ENCODE measurements at places on chromosomes 11 and 22. TPM values are rescaled to one million over a fixed set of nuclear protein-coding genes. Genes with fewer than 3 reads are reported as not detected.

The SDHAF2 gene
- total RNA-seq: 37.6 TPM

The MPEG1 gene
- total RNA-seq: not detected

The MTMR3 gene
- total RNA-seq: 25.8 TPM

The GAL gene
- total RNA-seq: 80.9 TPM

The OR4C45 gene
- total RNA-seq: not detected

The KRTAP5-8 gene
- total RNA-seq: not detected

The INS gene
- not detected for total RNA-seq

The METTL15 gene
- total RNA-seq: 19.8 TPM

The RFPL1 gene
- total RNA-seq: not detected

The SCGB1D2 gene
- not detected for total RNA-seq

The SMDT1 gene
- 4.9 TPM for total RNA-seq

DNA sequence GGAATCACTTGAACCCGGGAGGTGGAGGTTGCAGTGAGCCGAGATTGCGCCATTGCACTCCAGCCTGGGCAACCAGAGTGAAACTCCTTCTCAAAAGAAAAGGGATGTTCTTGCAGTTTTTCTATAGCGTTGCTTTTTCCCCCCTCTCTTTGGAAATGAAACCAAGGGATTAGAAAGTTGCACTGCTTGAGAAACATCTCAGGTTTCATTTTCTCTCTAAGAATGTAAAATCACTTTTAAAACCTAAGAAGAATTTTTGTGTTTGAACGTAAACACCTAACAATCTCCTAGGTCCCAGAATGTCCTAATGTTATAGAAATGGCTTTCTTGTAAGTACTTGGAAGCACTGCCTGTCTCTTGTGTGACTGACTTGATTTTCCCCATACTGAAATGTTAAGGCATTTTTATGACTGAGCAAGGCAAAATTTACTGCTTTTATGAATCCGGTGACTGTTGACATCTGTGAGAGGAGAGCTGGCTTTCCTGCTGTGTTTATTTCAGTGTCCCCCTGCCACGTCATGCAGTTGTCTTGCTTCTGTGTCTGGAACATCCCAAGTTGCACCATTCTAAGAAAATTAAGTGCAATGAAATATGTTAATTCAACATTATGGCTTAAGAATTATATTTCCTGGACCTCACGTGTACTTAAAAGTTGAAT, 37.7 kb downstream of the NF2 start:
- H3K27me3 ChIP-seq: no peaks in the 10 kb centered on the region
- H3K4me1 ChIP-seq: peaks cover 4% of the 10 kb centered on the region
- peak overlapping the region; percentile 23 for H3K27ac ChIP-seq
- no peak for DNase-seq

DNA sequence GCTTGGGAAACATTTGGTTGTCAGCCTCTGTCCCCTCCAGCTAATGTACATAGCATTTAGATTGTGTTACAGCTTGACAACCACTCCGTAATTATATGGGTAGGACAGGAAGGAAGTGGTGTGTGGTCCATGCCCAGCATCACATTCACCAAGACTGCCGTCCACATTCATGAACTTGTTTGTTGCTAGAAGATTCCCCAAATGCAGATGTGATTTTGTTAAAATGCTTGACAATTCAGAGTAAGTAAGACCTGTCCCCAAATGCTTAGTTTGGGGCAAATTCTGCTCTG, 1482.7 kb downstream of the TBC1D22A start:
- no peak for DNase-seq
- H3K27ac ChIP-seq: no peak overlapping the region
- no peaks in the 10 kb centered on the region for H3K36me3 ChIP-seq
- H3K4me1 ChIP-seq: no peaks in the 10 kb centered on the region

GRCh38 chr22:43060183-43060582, 29.0 kb downstream of the TTLL1 start:
- H3K27ac ChIP-seq: no peak overlapping the region
- H3K27me3 ChIP-seq: no peaks in the 10 kb centered on the region
- H3K36me3 ChIP-seq: no peaks in the 10 kb centered on the region

GRCh38 chr22:35752006-35752862, 34.6 kb downstream of the APOL5 start:
- no peak overlapping the region for H3K4me3 ChIP-seq
- peak overlapping the region; percentile 68 for H3K27ac ChIP-seq
- no peaks in the 10 kb centered on the region for H3K27me3 ChIP-seq
- peak; percentile 30 for DNase-seq

GRCh38 chr11:4684631-4685285, 12.9 kb downstream of the OR51E2 start:
- no peak overlapping the region for H3K4me3 ChIP-seq
- no peaks in the 10 kb centered on the region for H3K27me3 ChIP-seq
- DNase-seq: no peak
- no peak overlapping the region for H3K27ac ChIP-seq
- H3K36me3 ChIP-seq: no peaks in the 10 kb centered on the region
- no peaks in the 10 kb centered on the region for H3K4me1 ChIP-seq

DNA sequence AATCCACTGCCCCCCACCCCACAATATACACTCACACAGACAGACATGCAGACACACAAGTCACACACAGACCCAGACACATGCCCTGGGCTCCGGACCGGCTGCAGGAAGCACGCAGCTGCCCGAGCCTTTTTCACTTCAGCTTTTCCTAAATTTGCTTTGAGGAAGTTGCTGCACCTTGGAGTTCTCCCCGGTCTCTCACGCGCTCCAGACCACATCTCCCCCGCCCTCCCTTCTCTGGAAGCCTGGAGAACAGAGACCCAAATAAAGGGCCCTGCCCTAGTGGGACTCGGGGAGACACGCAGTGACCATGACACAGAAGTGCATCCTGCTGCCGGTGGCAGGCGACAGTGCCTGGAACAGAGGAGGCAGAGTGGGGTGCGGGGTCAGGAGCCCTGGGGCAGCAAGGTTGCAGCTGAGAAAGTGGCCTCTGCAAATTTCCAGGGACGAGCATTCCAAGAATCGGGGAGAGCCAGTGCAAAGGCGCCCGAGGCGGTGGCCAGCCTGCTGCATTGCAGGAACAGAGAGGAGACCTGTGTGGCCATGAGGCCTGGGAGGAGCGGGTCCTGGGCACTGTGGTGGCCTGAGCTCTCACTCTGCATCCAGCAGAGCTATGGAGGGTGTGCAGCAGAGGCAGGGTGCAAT, 19.1 kb downstream of the RPL3 start:
- H3K36me3 ChIP-seq: no peaks in the 10 kb centered on the region
- DNase-seq: peak; percentile 60
- 0 out of 2 replicates have a peak overlapping the region, but pooled peaks have one; percentile 48 for H3K27ac ChIP-seq
- no peak overlapping the region for H3K4me3 ChIP-seq
- H3K4me1 ChIP-seq: peaks cover 18% of the 10 kb centered on the region
- no peaks in the 10 kb centered on the region for H3K27me3 ChIP-seq

- DNase-seq: no peak
- H3K4me3 ChIP-seq: no peak overlapping the region
- H3K27me3 ChIP-seq: peaks cover 79% of the 10 kb centered on the region
- H3K36me3 ChIP-seq: no peaks in the 10 kb centered on the region
Measured at GRCh38 chr22:38460426-38460840, 5.4 kb upstream of the KCNJ4 start.

DNA sequence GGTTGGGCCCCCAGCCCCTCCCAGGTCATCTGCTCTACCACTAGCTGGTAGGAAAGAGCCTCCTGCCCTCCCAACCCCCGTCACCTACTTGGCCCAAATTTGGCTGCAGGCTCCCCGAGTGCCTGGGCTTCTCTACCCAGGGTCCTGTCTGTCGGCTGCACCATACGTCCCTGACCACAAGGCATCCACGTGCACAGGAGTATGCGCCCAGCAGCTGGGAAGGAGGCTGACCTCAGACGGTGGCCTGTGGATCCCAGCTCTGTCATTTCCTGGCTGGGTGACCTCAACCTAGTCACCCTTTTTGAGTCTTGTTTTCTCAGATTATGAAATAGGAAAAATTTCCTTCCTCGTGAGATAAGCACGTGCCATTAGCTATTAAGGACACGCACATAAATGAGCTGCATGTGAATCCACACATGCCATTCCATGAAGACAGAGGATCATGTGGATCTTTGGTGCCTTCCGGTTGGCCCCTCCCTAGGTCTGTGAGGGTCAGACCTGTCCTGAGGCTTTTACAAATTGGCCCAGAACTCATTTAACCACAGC, 13.7 kb downstream of the CYB561A3 start:
- no peak overlapping the region for H3K27ac ChIP-seq
- peak; percentile 17 for DNase-seq
- no peaks in the 10 kb centered on the region for H3K36me3 ChIP-seq
- H3K27me3 ChIP-seq: no peaks in the 10 kb centered on the region
- H3K4me3 ChIP-seq: no peak overlapping the region

GRCh38 chr11:69834811-69835800, 15.9 kb upstream of the FGF3 start:
- peaks cover 20% of the 10 kb centered on the region for H3K4me1 ChIP-seq
- H3K27ac ChIP-seq: no peak overlapping the region
- H3K36me3 ChIP-seq: no peaks in the 10 kb centered on the region
- DNase-seq: peak; percentile 65

- H3K27ac ChIP-seq: no peak overlapping the region
- H3K27me3 ChIP-seq: no peaks in the 10 kb centered on the region
- no peaks in the 10 kb centered on the region for H3K4me1 ChIP-seq
- no peaks in the 10 kb centered on the region for H3K36me3 ChIP-seq
- no peak overlapping the region for H3K4me3 ChIP-seq
Measured at GRCh38 chr11:27403195-27403594, 40.2 kb upstream of the CCDC34 start.

- H3K4me1 ChIP-seq: peaks cover 14% of the 10 kb centered on the region
- no peak overlapping the region for H3K4me3 ChIP-seq
- no peak overlapping the region for H3K27ac ChIP-seq
- peak; percentile 96 for DNase-seq
Measured at GRCh38 chr22:35154937-35155387, 89.0 kb downstream of the ISX start.

GRCh38 chr22:25697181-25697664, 44.8 kb upstream of the MYO18B start:
- no peaks in the 10 kb centered on the region for H3K36me3 ChIP-seq
- H3K27me3 ChIP-seq: no peaks in the 10 kb centered on the region
- no peak overlapping the region for H3K4me3 ChIP-seq
- no peak for DNase-seq

DNA sequence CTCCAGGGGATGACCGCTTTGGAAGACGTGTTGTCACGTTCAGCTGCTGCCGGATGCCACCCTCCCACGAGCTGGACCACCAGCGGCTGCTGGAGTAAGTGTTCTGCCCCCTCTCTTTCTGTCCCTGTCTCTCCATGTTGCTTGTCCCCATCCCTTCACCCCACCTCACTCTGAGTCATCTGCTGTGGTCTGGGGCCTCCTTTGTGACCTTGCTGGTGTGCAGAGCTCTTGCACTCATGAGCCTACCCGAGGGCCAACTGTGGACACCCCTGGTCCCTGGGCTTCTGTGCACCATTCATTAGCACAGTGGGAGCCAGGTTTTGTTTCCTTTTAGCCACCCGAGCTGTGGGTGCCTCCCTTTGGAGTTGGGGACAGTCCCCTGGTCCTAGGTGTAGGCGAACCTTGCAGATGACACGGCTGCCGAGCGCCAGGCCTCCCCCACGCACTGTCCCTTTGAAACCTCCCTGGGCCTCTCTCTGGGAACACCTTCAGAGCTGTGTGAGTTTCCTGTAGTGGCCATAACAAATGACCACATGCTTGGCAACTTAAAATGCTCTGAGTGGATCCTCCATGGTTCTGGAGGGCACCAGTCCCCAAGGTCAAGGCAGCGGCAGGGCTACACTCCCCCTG, 49.8 kb downstream of the ARHGAP8 start:
- no peak for DNase-seq
- H3K4me1 ChIP-seq: peaks cover 7% of the 10 kb centered on the region
- no peak overlapping the region for H3K4me3 ChIP-seq
- no peaks in the 10 kb centered on the region for H3K36me3 ChIP-seq

GRCh38 chr11:77418971-77419597, 54.8 kb downstream of the PAK1 start:
- H3K36me3 ChIP-seq: no peaks in the 10 kb centered on the region
- no peak for DNase-seq
- H3K4me1 ChIP-seq: peaks cover 74% of the 10 kb centered on the region
- H3K27ac ChIP-seq: peak overlapping the region; percentile 7

- no peaks in the 10 kb centered on the region for H3K27me3 ChIP-seq
- no peak for DNase-seq
- no peak overlapping the region for H3K27ac ChIP-seq
- H3K4me3 ChIP-seq: no peak overlapping the region
- no peaks in the 10 kb centered on the region for H3K36me3 ChIP-seq
Measured at GRCh38 chr11:13168271-13168670, 109.3 kb upstream of the BMAL1 start.

DNA sequence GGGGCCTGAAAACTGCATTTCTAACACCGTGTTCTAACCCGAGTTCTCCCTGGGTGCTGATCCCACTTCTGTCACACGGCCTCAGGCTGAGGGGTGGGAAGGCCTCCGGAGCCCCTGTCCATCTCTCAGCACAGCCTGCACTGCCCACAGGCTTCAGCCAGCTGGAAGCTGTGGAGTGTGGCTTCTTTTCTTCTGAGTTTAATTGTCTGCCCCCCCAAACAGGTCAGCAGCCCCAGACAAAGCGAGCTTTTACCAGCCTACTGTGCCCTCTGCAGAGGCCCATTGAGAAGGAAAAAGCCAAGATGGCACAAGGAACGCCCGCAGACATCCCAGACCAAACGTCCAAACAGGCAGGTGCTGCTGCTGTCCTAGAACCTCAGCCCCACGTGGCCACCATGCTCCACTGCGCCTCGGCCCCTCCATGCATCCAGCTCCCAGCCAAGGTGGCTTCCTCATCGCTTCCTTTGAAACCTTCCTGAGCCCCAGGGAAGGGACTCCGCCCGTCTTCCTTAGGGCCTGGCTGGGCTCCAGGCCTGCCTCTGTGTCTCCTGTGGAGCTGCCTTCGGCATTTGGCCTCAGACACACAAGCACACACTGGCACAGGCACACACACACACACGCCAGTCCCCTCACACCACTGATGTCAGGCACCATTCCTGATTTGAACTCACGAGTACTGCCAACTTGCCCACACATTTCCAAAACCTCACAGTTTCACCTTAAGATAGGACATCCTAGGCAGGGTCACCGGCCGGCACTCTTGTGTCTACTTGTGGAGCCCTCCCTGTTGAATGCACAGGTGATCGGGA, 1.7 kb downstream of the MOB2 start:
- no peak overlapping the region for H3K27ac ChIP-seq
- H3K27me3 ChIP-seq: no peaks in the 10 kb centered on the region
- no peaks in the 10 kb centered on the region for H3K36me3 ChIP-seq
- DNase-seq: no peak
- H3K4me1 ChIP-seq: no peaks in the 10 kb centered on the region

DNA sequence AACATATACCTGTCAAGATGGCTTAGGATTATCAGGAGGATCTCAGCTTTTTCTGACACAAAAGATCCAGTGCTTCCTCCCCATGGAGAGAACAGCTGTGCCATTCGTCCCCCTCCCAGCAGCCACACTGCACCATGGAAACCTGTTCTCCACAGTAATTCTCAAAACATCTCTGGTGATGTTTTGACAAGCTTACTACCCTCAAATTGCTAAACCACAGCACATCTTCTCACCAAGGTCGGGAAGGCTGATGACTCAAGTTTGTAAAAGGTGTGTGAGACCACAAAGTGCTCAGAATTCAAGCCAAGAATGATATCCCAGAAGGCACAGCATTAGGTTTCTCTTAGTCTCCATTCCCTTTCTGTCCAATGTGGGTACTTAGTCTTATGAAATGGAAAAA, 3.9 kb upstream of the RAB38 start:
- peaks cover 12% of the 10 kb centered on the region for H3K4me1 ChIP-seq
- no peak overlapping the region for H3K4me3 ChIP-seq
- H3K27me3 ChIP-seq: no peaks in the 10 kb centered on the region

GRCh38 chr11:122751292-122752070, 86.8 kb upstream of the CRTAM start:
- H3K27ac ChIP-seq: no peak overlapping the region
- no peaks in the 10 kb centered on the region for H3K36me3 ChIP-seq
- H3K27me3 ChIP-seq: no peaks in the 10 kb centered on the region
- DNase-seq: no peak
- H3K4me1 ChIP-seq: no peaks in the 10 kb centered on the region
- no peak overlapping the region for H3K4me3 ChIP-seq

Data from GM23338 (cell line).